ENCODE measurements at places on chromosomes 1 and 21.

- no peak for DNase-seq
These were observed 116.2 kb upstream of the KCNK2 start for GRCh38 chr1:214966346-214966745.

DNA sequence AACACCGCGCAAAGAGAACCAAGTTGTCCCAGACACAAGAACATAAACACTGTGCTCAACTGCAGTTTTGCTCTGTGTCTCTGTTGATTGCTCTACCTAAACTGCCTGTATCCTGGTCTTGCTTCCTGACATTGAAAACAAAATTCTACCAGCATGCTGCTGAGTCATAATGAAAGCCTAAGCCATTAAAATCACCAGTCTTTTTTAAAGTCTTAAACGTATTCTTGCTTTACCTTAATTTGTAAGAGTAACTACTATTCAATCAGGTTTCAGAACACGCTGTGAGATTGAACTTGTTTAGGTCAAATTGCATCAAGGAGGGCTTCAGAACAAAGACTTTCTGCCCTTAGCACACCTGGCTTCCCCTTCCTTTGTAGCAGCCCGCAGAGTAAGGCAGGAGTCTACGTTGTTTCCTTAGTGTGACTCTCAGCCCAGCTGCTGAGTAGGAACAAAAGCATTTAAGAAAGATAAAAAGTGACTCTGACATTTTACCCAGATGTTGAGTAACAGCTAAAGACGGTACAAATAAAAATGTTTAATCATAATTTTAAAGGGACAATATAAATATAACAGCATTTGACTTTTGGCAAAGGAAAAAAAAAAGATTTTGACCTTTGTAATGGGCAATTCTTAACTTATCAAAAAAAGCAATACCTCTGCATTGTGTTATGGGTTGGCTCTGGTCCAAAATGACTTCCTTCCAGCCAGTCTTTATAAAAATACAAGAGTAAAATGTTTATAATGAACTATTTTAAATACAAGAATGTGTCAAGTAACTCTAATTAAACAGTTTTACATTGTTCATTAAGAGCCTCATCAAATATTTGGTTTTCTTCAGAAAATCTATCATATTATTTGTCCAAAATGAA, 186.9 kb upstream of the ADGRL4 start:
- peak; percentile 20 for DNase-seq

GRCh38 chr1:86101616-86102015, 55.0 kb downstream of the COL24A1 start:
- DNase-seq = no peak

DNA sequence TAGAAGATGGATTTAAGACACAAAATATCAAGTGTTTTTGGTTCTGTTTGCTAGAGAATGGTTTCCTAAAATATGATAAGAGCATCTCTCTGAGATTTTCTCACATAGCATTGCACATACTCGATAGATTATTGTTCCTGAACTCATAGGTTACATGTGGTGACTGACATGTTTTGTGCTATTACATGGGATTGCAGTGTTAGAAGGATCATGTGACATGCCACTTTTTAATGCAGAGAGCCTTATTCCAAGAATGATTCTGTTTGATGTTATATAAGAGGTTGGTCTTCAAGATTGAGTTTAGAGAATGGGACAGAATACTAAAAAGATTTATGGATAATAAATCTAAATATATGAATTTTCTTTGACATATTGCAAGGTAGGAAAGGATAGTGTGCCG, 34.4 kb upstream of the SPAG17 start:
- DNase-seq = no peak

DNA sequence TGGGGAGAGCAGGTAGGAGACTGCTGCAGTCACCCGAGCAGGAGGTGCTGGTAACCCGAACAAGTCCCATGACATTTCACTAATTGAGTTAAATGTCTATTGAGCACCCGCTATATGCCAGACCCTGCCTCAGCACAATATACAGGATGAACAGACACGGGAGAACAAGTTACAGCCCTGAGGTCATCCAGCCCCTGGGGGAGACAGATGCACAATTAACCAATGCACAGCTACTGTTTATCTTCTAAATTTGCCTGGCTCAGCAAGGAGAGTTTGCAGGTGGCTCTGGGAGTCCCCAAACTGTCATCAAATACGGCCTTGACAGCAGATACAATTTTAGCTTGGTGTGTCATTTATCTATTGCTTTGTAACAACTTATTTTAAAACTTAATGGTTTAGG, 18.1 kb downstream of the CITED4 start:
- no peak for DNase-seq

- DNase-seq = no peak
These were observed 11.7 kb upstream of the EPHA2 start for GRCh38 chr1:16167331-16168143.

DNA sequence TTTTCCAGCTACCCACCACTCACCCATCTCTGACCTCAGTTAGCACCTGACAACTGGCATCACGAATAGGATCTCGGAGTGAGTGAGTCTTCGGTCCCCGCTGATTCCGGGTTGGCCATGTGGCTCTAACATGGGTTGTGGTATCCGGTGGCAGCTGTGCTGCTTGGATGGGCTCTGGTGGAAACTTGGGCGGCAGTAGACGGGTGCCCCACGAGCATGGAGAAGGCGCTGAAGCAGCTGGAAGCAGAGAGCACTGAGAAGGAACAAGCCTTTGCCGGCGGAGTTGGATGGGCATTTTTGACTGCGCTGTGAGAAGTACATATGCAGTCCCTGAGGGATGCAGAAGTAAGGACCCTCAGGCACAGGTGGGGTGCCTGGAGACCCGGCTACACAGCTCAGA, 1044.0 kb upstream of the ADGRL4 start:
- DNase-seq = no peak
